ENCODE measurements at places on chromosomes 7 and 10.

DNA sequence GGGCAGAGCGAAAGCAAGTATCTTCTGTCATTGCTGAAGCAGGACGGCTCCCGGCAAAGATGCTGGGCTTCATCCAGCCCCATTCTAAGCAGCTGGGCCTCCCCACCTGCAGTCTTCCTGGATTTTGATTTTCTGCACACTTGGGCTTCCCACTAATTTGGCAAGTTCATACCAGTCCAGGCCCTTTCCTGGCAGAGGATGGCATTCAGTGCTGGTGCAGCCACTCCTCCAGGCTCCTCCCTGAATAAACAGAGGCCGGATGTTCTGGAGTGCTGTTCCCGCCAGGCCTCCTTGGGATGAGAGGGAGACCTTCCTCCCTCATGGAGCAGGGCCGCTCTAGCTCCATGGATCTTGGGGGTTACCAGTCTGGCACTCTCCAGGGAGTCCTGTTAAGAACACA is 3.4 kb downstream of the BAG3 start:
- DNase-seq, result no peak

GRCh38 chr7:116194115-116194514 is 16.2 kb upstream of the TES start:
- DNase-seq, result no peak

- no peak for DNase-seq
Measured at GRCh38 chr7:95324431-95324830, at the start of gene PON1. PON1 (minus strand) TSS chr7:95324532; CDS start chr7:95324475, 57 bp downstream.

GRCh38 chr7:154795437-154795836 is 207.5 kb downstream of the PAXIP1 start:
- DNase-seq, result no peak

GRCh38 chr7:129677796-129678195 is 66.3 kb downstream of the NRF1 start:
- DNase-seq, result no peak
